ENCODE measurements at places on chromosomes 7 and 10. TPM values are rescaled to one million over a fixed set of nuclear protein-coding genes. Genes with fewer than 3 reads are reported as not detected.

IDI2 gene
- not detected for total RNA-seq

FAM25G gene
- 1.4 TPM for total RNA-seq

WDR86 gene
- 0.13 TPM for total RNA-seq

MCU gene
- 39.4 TPM for total RNA-seq
